ENCODE measurements at places on chromosomes 5 and 9.

DNA sequence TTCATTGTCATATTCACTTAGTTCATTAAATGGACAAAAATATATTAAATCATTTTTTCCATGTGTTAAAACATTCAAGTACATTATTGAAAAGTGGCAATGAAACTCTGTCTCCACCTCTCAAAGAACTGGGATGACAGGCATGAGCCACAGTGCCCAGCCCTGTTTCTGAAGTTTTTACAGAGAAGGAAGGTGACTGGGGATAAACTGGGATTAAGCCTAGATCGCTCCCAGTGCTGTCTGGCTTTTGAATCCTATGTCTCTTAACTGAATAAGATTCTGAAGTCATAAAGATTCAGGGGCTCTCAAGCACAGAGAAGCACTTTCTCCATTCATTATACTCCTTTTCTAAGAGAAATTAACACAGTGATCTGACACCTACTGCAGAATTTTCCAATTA, 88.3 kb downstream of the SLC38A9 start:
- no peak for DNase-seq

- DNase-seq, result no peak
Measured at GRCh38 chr5:21071986-21072385, 1084.0 kb upstream of the CDH18 start.

DNA sequence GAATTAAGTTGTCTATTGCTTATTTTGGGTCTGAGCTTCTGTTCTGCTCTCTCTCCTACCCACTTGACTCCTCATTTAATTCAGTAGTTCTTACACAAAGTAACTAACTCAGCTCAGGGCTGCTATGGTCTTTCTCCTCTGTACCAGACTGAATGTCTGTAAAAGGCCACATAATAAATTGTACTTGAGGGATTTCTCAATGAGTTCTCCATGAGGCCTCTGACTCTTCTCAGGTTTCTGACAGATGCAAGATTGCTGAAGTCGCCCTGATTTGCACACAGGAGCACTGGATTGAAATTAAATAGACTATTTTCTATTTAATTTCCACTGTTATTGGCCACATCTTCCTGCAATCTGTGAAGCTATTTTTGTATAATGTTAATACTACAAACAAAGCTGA, 2.9 kb downstream of the IQGAP2 start:
- no peak for DNase-seq

DNA sequence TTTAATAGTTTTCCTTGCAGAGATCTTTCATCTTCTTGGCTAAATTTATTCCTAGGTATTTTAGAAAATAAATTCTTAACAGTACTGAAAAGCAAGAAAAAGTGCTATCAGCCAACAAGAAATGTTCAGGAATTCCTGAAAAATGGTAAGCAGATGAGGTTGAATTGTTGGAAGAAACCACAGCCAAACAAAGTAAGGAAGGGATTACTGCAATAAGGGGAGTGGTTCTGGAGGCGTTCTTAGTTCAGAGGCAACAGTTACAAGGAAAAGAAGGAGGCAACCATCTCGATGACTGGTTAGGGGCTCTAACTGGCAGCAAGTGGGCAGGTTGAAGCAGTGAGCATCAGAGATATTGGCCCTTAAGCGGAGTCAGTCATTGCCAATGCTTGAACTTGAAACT, 12.8 kb upstream of the OR13J1 start:
- no peak for DNase-seq

DNA sequence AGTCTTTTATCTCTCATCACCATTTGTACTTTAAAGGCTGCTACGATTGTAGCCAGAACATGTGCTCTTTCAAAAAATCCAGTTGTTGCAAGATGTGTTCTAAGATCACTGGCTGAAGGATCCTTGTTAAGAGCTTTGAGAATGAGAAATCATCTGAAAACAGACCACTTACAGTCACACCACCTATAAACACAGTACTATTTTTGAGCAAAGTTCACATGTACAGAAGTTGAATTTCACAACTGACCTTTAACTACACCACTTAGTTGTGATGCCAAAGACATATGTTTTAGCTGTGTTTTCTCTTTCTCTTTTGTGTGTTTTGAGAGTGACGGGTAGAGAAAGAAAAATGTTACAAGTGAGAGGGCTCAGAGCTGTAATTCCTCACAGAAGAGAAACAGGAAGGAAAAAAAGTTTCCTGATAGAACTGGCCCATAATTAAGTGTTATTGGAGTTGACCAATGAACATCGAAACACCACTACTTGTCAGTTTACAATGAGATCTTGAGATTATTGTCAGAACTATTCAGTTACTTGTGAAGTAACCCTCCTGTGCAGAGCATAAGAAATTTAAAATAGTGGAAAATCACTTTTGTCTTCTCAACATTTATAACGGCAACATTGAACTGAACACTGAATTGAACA, 245.4 kb downstream of the MLLT3 start:
- DNase-seq, result no peak

All from substantia nigra (tissue), 51 donors.